ENCODE measurements at places on chromosomes 4 and X. TPM values are rescaled to one million over a fixed set of nuclear protein-coding genes. Genes with fewer than 3 reads are reported as not detected.

DNA sequence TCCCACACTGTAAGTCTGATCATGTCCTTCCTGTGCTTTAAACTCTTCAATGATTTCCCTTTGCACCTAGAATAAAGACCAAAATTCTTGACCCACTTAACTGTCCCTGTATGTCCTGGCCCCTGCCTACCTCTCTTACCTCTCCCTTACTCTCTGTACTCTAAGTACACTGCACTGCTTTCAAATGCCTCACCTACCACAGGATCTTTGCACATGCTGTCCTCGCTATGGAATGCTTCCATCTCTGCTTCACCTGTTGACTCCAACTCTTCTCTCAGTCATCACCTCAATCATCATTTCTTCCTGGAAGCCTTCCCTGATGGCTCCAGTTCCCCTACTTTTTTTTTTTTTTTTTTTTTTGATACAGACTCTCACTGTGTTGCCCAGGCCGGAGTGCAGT, 29.0 kb upstream of the SEPTIN6 start:
- H3K4me1 ChIP-seq = no peaks in the 10 kb centered on the region
- no peaks in the 10 kb centered on the region for H3K36me3 ChIP-seq
- H3K27me3 ChIP-seq = no peaks in the 10 kb centered on the region
- H3K4me3 ChIP-seq = no peak overlapping the region
- H3K27ac ChIP-seq = no peak overlapping the region

GRCh38 chr4:7377223-7377865, 57.4 kb downstream of the PSAPL1 start:
- DNase-seq = no peak
- no peak overlapping the region for H3K4me3 ChIP-seq
- no peaks in the 10 kb centered on the region for H3K36me3 ChIP-seq
- no peak overlapping the region for H3K27ac ChIP-seq
- H3K4me1 ChIP-seq = no peaks in the 10 kb centered on the region

Gene TSPAN7
- 45.0 TPM for total RNA-seq

- H3K4me1 ChIP-seq = no peaks in the 10 kb centered on the region
- no peaks in the 10 kb centered on the region for H3K27me3 ChIP-seq
- no peak overlapping the region for H3K27ac ChIP-seq
- H3K36me3 ChIP-seq = no peaks in the 10 kb centered on the region
- no peak overlapping the region for H3K4me3 ChIP-seq
Measured at GRCh38 chr4:54714631-54715030, 56.9 kb downstream of the KIT start.

- no peaks in the 10 kb centered on the region for H3K27me3 ChIP-seq
- no peaks in the 10 kb centered on the region for H3K36me3 ChIP-seq
- no peaks in the 10 kb centered on the region for H3K4me1 ChIP-seq
- no peak within 1 kb of the TSS for H3K27ac ChIP-seq
Measured at GRCh38 chrX:111511477-111511876, at the start of gene SERTM2. SERTM2 (plus strand) TSS chrX:111511645; CDS start chrX:111518858, 7,213 bp downstream.

- H3K27me3 ChIP-seq = no peaks in the 10 kb centered on the region
- DNase-seq = no peak
- no peak overlapping the region for H3K4me3 ChIP-seq
- H3K4me1 ChIP-seq = no peaks in the 10 kb centered on the region
Measured at GRCh38 chrX:121301822-121302221, 254.4 kb downstream of the GLUD2 start.

Gene MTHFD2L
- total RNA-seq = 28.4 TPM

Gene DNAAF6
- not detected for total RNA-seq

DNA sequence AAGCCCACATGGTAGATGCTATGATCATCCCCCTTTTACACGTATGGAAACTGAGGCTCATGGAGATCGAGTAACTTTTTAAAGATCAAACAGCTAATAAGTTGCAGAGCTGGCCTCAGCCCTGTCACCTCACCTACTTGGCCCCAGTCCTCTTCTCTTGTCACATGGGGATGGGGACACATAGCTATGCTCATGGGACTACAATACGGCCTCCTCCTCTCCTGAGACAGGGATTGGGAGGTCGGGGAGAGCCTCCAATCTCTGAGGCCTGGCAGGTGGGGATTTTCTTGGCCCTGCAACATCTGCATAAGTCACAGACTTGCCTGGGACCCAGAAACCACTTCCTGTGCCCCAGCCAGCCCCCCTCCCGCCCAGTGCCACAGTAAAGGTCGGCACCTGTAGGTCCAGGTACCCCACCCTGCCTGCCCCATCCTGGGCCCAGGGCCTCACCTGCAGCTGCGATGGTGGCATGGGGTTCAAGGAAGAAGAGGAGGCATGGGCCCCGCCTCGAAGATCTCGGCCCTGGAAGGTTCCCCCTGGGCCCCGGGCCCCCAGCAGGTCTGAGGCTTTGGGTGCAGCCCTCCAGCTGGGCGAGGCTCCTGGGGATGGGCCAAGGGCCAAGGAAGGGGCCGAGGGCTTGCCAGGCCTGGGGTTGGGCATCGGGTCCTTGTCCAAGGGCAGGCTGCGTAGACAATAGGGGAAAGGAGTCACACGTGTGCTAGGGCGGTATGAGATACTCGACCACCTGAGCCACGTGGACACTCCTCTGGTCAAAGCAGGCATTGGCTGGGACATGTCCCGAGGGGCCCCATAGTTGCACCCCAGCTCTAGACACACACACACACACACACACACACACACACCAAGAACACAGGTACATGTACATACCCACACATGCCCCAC, 6.4 kb downstream of the FOXP3 start:
- no peaks in the 10 kb centered on the region for H3K4me1 ChIP-seq
- H3K4me3 ChIP-seq = no peak overlapping the region
- no peaks in the 10 kb centered on the region for H3K36me3 ChIP-seq
- no peak for DNase-seq
- H3K27me3 ChIP-seq = no peaks in the 10 kb centered on the region

Gene ARAP2
- total RNA-seq = 244 TPM
